ENCODE measurements at places on chromosomes 7 and 10.

GRCh38 chr10:129375912-129376311 is 91.1 kb upstream of the MGMT start:
- DNase-seq, result no peak

- DNase-seq, result no peak
Measured at GRCh38 chr7:14687777-14688176, 214.8 kb downstream of the DGKB start.

DNA sequence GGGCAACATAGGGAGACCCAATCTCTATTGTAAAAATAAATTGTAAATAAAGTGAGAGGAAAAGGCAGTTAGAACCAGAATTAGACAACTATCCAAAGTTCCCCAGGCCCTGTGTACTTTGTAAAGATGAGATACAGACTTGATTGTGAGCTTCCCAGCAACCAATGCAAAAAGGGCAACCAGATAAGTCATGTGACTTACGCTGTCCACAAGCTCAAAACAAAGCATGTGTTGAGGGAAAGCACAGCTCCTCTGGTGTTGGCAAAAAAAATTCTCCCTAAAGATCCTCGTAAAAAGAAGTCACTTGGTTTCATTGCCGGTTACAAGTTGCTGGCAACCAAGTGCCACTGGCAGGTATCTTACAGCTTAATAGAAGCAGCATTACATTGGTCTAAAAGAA is 154.0 kb downstream of the CUX1 start:
- no peak for DNase-seq

DNA sequence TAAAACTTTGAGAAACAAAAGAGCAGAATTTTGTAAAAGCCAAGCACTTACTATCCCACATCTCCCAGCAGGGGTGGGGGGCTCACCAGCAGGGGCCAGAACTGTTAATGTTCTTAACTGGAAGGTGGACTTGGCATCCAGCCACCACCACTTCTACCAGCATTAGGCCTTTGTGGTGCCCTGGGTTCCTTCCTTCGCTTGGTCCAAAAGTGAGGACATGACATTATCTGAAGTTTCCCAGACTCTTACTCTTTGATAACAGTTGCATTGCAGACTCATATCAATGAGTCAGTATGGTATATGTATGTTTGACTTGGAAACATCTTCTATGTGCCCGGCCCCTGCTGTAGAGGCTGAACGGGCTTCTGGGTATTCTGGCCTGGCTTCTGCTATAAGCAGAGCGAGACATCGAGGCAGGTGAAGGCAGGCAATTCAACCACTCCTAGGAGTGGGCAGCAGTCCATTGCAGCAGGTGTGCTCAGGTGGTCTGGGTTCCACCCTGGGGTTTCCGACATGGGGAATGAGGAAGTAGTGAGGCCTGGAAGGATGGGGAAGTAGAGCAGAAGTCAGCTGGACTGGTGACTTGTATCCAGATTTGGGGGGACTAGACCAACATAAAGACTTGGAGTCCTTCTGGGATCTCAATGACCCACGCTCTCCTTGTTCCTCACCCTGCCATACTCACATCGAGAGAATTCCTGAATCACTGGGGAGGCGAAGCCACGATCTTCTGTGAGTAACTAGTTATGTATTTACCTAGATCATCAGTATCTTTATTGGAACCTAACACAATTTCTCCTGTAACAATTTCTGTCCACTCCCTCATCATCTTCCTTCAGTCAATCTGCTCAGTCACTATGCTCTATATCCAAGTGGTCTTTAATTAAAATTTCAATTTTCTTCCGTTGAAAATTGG is 4.1 kb downstream of the ZNF777 start:
- DNase-seq, result no peak

GRCh38 chr7:7966141-7966734 is 2.4 kb upstream of the GLCCI1 start:
- DNase-seq, result no peak

GRCh38 chr7:155985518-155986250 is 173.4 kb upstream of the SHH start:
- no peak for DNase-seq

- DNase-seq, result peak; percentile 73
Measured at GRCh38 chr7:1713502-1714484, 43.7 kb downstream of the ELFN1 start.

DNA sequence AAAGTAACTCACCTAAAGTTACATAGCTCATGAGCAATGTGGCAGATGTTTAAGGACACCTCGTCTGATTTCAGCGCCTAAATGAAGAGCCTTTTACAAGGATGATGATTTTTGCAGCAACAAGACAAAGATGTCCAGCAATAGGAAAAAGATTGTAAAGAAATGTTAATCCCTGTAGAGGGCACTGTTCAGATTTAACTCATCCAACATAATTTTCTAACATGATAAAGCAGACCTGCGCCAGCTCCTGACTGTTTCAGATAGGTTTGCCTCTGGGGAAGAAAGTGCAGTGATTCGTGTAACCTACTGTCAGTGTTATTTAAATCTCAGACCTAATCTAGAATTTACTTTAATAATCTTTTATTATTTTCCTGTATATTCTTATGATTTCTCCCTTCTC is 595.2 kb downstream of the AUTS2 start:
- DNase-seq, result no peak

- DNase-seq, result no peak
Measured at GRCh38 chr10:47038881-47039561, 127.8 kb downstream of the PTPN20 start.
